ENCODE measurements at places on chromosomes 3 and 15.

DNA sequence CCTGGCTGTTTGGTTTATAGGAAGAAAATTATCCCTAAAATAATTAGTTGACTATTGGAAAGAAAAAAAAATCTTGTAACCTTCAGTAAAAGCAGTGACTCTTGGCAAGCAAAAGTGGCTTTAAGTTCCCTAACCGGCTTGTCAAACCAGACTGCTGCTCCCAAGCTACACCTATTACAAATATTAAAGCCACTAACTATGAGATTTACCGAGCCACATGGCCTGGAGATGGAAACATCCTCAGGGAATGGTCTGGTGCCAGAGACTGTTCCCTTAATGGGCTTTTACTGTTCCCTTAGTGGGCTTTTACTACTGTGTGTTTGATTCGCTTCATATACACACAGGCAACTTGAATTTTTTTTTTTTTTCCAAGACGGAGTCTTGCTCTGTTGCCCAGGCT, 35.9 kb upstream of the ZNF774 start:
- no peak for DNase-seq

- no peak for DNase-seq
Measured at GRCh38 chr15:40739047-40739446, 16.0 kb downstream of the RMDN3 start.

- no peak for DNase-seq
Measured at GRCh38 chr3:139113993-139114375, 69.3 kb upstream of the PRR23C start.

GRCh38 chr15:77819851-77820728, 187.4 kb upstream of the LINGO1 start:
- DNase-seq: peak; percentile 68

DNA sequence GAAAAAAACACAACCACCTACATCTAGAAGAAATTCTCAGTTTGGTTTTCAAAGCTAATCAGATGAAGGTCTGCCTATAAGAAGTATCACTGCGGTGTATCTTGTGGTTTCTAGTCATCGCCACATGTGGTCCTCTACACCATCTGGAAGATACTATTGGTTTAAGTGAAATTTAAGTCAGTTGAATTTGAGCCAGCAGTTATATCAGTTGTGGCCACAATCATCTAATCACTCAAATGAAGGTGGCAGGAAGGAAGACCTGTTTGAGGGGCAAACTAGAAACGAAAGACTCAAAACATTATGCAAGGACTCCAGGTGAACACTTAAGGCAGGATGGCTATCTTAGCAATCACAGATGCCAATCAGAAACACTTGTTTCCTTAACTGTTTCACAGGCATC, 48.7 kb downstream of the ETV5 start:
- no peak for DNase-seq

GRCh38 chr15:66760097-66760967, 58.3 kb downstream of the SMAD6 start:
- no peak for DNase-seq

- no peak for DNase-seq
Measured at GRCh38 chr3:43882976-43883680, 192.4 kb downstream of the ABHD5 start.

DNA sequence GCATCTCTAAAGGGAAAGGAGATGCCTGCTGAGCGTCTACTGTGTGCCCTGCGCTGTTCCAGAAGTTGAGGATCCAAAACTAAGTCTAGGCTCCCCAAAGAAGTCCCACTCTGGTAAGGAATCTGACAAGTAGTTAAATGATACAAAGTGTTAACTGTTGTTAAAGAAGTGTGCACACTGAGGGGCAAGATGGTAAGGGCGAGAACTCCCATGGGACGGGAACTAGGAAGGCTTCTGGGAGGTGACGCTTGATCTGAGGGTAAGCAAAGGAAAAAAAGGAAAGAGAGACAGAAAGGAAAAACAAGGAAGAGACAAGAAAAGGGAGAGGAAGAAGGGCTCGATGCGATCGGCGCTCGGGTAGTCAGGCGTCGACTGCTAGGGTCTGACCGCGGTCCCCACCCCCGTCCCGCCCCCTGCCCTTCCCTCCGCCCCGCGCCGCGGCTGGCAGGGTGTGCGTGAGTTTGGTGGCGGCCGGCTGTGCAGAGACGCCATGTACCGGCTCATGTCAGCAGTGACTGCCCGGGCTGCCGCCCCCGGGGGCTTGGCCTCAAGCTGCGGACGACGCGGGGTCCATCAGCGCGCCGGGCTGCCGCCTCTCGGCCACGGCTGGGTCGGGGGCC, at the start of gene LACTB:
TSS of gene LACTB (plus strand) at position 480 of the 620 bp plus-strand sequence. CDS start at position 491, 11 bp downstream.
- DNase-seq: peak; percentile 81

DNA sequence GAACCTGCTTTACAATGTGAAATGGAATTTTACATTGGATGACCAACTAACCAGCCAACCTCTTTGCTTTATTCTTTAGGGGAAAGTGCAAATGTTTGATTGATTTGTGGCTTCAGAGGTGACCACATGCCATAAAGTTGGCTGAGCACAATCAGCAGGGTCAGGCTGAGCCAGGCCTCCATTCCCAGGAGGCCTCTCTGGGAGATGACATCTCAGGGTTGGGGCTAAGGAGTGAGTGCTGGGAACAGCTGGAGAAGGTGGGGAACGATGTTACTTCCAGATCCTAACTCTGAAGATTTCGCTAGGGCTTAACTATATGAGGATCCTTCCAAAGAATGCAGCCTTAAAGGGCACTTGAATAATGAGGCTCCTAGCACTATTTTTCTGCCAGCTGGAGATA, 131.7 kb downstream of the ATP10A start:
- no peak for DNase-seq

DNA sequence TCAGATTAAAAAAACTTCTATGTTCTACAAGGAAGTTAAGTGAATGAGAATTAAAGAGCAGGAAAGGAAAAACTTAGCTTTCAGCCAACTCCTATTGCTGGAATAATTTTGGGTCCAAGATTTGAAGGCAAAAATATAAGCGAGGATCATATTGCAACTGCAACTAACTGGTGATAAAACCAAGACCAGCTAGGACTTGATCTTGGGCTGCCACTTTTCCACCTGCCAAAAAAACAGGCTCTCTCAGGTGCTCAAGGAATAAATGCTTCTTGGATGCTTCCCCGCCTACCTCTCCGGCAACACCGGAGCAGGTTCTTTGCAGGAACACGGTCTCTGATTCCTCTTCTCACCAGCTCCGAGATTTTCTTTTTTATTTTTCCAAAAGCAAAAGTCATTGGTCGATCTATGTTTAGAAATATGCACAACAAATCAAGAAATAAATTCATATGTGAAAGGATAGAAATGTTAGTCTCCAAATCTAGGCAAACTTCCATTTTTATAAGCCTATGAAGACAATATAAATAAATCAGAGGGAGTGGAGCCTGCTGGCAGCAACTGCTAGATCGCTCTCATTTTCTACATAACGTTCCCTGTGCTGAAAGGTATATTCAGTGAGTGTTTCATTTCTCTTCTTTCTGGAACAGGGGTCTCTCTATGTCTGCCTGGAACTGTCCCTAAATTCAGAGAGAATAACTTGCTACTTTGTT, 241.9 kb downstream of the NTRK3 start:
- no peak for DNase-seq

GRCh38 chr15:61857169-61857829, 202.9 kb downstream of the VPS13C start:
- DNase-seq: no peak

DNA sequence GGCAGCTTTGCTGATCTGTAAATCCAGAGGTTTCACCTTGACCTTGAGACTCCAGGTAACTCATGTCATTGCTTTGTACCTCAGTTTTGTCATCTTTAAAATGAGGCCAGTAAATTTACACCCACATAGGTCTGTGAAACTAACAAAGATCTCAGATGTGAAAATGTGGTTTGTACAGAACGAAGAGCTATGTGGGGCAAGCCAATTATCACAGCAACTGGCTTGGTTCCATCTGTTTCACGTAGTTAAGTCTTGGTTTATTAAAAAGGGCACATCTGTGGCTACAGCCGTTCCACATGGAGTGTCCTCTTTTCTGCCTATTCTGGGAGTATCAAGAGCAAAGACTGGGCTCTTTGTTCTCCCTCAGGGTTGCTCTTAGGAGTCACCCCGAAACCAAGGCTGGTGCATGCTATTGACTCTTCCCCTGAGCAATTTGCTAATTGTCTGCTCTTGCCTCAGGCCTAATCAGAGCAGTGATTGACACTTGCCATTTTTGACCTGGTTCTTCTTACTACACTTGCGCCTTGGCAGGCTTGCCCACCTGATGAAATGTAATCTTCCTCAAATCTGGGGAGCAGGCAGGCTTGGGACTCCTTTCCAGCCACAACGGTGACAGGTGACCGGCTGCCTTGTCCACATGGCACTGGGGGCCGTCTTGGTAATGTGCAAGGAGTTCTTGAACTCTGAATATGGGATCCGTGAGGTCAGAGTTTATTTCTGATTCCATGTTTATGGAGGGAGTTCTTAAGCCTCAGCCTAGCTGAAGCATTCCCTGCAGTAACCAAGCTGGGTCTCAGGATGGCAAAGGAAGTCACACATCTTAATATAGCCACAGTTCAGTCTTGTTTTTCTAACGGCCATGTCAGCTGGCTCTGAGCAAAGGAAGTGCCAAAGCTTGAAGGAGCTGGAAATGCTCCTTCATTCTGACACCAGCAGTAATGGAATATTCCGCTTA, 40.1 kb downstream of the EAF1 start:
- no peak for DNase-seq

DNA sequence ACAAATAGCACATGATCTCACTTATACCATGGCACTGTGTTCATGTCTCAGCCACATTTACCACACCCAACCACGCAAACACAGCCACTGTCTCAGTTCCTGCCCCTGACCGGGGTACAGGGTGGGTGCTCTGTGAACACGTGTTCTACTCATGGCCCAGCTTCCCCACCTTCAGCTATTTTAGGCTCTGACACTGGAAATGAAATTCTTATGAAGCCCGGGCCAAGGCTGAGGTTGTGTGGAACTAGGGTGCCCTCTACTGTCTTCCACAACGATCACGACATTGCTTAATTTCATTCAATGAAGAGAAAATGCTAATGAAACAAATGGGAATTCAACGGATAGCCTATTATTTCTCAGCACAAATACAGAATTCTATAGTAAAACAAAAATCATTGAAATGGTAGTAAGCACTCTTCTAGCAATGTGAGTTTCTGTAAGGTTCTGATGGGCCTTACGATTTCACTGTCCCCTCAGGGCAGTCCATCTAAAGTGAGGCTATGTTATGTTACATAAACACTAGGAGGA, 2.1 kb upstream of the GABRA5 start:
- peak; percentile 61 for DNase-seq

DNA sequence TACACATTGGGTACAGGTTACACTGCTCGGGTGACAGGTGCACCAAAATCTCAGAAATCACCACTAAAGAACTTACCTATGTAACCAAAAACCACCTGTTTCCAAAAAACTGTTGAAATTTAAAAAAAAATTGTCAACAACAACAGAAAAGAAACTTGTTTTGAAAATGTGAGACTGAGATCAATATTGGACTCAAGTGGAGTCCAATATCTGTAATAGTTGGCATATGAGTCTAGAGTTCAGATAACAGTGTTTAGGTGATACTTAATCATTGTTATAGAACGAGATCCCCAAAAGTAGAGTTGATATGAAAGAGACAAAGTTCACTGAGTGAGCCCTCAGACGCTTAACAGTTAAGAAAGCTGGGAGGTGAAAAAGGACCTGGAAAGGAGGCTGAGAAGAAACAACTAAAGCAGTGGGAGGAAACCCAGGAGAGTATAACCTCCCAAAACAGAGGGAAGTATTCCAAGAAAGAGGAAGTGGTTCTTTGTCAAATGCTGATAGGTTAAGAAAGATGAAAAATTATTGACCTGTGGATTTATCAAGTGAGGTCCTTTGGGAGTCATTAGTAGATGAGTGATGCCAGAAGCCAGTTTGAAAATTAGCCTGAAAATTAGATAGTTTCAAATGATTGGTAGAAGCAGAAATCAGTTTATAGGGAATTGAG, 388.6 kb upstream of the DPH6 start:
- no peak for DNase-seq

- no peak for DNase-seq
Measured at GRCh38 chr15:101056366-101057334, 137.5 kb downstream of the LRRK1 start.

DNA sequence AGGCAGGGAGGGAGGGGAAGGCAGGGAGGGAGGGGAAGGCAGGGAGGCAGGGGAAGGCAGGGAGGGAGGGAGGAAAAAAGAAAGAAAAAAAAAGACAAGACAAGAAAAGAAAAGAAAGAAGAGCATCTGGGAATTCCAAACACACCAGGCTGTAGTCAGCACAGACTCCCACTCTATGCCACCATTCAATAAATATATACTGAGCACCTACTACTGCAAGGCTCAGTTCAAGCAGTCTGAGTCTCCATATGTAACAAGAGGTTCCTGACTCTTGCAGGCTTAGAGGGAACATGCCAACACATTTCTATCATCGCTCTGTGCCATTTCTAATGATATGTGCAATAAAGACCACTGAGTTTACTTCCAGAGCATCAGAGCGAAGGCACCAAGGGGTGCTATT, 47.7 kb downstream of the ANXA2 start:
- no peak for DNase-seq

DNA sequence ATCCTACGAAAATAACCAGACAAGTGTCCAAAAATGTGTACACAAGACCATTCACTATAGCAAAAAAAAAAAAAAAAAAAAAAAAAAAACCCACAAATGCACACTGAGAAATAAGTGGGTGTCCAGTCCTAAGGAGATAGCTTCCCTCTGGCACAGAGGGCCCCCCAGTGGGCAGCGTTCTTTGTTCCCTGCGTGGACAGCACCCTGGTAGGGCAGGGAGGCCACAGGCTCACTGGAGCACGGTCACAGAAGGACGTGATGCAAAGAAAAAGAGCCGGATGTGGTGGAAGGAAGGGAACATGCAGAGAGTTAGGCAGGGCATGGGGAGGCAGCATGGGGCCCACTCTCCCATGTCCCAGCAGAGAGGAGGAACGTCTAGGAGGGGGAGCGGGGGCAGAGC, 210.7 kb upstream of the NSMCE3 start:
- DNase-seq: no peak

GRCh38 chr3:172302203-172302602, 146.1 kb downstream of the GHSR start:
- DNase-seq: no peak

- no peak for DNase-seq
Measured at GRCh38 chr3:18645619-18646018, 220.5 kb upstream of the SATB1 start.

DNA sequence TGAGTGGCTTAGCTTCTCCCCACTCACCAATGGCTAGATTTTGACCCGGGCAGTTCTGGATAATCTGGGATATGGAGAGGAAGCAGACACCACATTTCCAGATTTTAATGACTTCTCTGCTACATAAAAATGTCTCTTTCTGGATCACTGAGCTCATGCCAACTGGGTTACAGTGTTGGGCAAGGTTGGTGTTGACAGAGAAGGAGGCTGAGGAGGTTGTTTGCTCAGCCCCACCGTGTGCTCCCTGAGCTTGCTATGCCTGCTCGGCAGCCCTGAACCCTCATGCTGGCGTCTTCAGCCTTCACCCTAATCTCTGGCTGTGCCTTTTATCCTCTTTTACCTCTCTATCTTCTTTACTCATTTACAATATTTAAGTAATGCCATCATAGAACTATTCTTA, 53.0 kb upstream of the KPNA4 start:
- DNase-seq: no peak

- DNase-seq: no peak
Measured at GRCh38 chr3:187027531-187028278, 97.4 kb downstream of the ST6GAL1 start.

DNA sequence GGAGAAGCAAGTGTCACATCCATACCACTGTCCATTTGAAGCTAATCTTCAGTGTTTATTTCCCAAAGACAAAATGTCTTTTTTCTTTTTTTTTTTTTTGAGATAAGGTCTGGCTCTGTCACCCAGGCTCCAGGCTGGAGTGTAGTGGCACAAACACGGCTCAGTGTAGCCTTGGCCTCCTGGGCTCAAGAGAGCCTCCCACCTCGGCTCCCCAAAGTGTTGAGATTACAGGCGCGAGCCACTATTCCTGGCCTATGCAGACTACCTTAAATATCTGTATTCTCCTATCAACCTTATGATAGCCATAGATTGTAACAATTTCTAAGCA, 27.7 kb upstream of the VPS33B start:
- DNase-seq: no peak
